ENCODE measurements at places on chromosomes 11 and 22.

GRCh38 chr11:120867988-120868387 is 155.9 kb upstream of the TBCEL start:
- DNase-seq = no peak

DNA sequence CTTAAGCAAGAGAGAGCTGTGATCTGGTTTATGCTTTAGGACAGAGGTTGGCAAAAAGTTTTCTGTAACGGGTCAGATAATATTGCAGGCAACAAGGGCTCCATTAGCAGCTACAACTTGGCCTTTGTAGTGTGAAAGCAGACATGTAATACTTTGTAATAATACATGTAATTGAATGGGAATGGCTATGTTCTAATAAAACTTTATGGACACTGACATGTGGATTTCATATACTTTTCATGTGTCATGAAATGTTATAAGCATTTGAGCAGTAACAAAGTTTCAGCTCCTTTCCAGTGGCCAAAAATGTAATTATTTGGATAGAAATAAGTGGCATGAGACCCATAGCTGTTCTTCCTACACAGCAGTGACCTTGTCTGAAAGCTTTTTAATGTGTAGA is 3.1 kb downstream of the DYNC2H1 start:
- no peak for DNase-seq

DNA sequence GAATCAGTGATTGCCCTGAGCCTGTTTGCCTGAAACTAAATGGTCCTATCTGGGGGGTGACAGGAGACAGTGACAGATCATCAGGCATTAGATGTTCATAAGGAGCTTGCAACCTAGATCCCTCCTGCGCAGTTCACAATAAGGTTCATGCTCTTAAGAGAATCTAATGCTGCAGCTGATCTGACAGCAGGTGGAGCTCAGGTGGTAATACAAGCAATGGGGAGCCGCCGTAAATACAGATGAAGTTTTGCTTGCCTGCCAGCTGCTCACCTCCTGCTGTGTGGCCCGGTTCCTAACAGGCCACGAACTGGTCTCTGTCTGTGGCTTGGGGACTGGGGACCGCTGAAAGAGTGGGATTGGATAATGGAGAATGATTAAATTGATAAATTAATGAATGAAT is 14.0 kb downstream of the NOX4 start:
- peak; percentile 2 for DNase-seq

- no peak for DNase-seq
These were observed 3.3 kb downstream of the PCF11 start for GRCh38 chr11:83159902-83160865.

DNA sequence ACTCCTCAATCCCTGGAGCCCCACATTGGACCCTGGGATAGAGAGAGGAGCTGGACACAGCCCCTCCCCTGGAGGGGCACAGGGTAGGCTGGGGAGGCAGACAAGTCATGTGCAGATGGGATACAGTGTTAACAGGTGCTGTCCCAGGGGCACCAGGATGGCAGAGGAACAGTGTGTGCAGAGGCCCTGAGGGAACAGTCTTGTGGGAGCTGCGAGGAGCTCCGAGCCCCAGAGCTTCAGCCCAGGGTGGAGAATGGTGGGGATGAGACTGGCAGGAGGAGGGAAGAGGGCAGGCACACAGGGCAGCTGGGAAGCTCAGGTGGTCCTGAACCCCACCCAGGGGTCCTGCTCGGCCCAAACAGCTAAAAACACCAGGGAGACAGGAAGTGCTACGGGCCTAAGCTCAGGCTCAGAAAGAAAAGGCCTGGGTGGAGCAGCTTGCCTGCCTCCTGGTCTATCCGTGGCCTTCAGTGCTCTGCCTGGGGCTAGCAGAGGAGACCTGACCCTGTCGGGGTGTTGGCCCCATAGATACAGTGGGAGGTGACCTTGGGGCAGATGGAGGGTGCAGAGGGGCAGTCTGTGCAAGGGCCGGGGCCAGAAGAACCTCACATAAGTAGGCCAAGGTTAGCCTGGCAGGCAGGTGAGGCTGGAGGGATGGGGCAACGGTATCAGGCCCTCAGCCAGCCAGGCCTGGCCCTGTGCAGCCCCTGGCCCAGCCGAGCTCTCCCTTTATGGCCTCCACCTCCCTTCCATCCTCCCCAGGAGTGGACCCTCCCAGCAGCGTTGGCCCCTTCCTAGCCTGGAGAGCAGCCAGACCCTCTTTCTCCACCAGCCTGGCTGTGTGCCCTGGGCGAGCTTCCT is 15.4 kb downstream of the CAPN5 start:
- DNase-seq = no peak

GRCh38 chr11:6693342-6694228 is 10.4 kb upstream of the MRPL17 start:
- DNase-seq = peak; percentile 54

GRCh38 chr11:35974882-35975589 is 31.2 kb downstream of the LDLRAD3 start:
- no peak for DNase-seq

DNA sequence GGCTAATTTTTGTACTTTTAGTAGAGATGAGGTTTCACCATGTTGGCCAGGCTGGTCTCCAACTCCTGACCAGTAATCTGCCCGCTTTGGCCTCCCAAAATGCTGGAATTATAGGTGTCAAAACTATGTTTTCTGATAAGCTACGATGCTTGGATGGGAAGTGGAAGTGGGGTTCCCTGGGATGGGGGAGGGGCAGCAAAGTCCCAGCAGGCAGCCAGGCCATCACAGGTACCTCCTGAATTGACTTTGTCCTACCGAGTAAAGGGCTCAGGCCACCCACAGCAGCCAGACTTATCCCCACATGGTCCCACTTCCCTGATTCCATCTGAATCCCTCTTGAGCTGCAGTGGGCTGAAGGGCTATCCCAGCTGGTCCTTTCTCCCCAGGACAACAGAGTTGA is 6.9 kb downstream of the FTH1 start:
- DNase-seq = no peak

DNA sequence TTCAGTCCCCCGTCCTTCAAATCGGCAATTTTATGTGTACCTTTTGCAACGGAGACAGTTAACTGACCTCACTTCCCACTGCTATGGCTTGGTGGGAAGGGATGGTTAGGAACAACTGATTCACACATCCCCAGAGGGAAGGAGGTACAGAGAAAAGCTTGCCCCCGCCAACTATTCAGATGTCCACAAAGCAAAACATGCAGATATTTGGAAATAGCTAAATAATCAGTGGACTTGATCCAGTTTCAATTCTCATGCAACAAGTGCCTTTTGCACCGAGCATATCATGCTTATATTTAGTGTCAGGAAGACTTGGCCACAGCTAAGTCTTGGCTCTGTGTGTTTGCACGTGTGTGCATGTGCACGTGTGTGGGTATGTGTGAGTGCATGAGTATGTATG is 144.6 kb downstream of the SNX19 start:
- no peak for DNase-seq

- DNase-seq = peak; percentile 3
These were observed 283.0 kb downstream of the DDX10 start for GRCh38 chr11:108947654-108948570.

DNA sequence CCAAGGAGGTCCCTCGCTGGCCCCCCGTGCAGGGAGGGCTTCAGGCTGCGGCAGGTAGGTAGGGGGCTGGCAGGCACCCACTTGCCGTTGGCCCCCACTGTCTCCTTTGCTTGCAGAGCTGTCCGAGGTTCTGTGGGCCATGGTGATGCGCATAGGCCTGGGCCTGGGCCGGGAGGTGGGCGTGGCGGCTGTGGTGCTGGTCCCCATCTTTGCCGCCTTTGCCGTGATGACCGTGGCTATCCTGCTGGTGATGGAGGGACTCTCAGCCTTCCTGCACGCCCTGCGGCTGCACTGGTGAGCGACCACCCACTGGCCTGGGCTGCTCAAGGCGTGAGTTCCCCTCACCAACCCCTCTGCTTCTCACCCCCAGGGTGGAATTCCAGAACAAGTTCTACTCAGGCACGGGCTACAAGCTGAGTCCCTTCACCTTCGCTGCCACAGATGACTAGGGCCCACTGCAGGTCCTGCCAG is 11.6 kb downstream of the TCIRG1 start:
- no peak for DNase-seq

DNA sequence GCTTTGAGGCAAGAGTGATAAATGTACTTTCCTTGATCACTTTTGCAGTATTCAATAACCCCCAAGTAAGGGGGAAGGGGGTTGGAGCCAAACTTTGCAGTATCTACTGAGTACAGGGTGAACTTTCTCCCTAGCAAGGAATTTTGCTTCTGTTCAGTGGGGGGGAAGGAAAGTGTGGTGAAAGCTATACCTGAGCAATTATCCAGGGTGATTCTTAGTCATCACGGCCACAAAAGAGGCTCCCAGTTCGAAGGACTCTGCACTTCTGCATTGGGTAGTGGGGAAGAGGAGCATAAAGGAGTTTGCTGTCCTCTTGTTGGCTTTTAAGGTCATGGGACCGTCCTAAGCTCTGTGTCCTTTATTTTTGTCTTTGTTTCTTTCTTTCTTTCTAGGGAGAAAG is 346.5 kb upstream of the SYN3 start:
- DNase-seq = no peak

- DNase-seq = peak; percentile 41
These were observed 43.2 kb downstream of the PANX1 start for GRCh38 chr11:94171693-94172440.

DNA sequence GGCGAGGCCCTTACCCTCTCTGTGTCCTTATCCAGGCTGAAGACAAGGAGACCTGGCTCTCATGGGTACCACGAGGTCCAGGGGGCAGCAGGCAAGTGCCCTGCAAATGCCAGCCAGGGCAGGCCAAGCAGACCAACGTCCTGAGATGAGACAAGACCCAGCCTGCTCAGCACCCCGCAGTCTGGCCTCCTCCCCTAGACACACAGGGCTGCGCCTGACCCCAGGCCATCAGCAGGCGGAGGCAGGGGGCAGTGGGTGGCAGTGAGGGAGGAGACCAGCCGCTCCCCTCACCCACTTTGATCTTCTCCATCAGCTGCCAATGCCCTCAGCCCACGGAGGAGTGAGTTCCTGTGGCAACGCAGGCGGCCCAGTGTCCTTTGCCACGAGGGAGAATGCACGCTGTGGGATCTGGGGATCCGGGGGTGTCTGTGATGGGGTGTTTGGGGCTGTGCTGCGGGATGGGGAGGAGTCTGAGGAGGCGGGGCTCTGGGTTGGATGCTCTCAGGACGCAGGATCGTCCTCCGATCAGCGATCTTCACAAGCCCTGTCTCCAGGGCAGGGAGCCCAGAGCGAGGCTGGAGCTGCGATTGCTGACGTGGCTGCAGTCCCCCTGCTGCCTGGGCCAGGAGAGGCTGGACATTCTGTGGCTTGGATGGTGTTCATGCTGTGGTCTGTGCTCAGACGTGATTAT is 30.5 kb upstream of the PPARA start:
- no peak for DNase-seq

- DNase-seq = no peak
These were observed 92.6 kb upstream of the GAL start for GRCh38 chr11:68591719-68592118.

GRCh38 chr11:121241343-121242211 is 51.0 kb upstream of the SC5D start:
- DNase-seq = no peak

GRCh38 chr22:25908755-25909154 is 166.8 kb downstream of the MYO18B start:
- DNase-seq = no peak

GRCh38 chr11:35539781-35540281 is 14.4 kb upstream of the PAMR1 start:
- no peak for DNase-seq

DNA sequence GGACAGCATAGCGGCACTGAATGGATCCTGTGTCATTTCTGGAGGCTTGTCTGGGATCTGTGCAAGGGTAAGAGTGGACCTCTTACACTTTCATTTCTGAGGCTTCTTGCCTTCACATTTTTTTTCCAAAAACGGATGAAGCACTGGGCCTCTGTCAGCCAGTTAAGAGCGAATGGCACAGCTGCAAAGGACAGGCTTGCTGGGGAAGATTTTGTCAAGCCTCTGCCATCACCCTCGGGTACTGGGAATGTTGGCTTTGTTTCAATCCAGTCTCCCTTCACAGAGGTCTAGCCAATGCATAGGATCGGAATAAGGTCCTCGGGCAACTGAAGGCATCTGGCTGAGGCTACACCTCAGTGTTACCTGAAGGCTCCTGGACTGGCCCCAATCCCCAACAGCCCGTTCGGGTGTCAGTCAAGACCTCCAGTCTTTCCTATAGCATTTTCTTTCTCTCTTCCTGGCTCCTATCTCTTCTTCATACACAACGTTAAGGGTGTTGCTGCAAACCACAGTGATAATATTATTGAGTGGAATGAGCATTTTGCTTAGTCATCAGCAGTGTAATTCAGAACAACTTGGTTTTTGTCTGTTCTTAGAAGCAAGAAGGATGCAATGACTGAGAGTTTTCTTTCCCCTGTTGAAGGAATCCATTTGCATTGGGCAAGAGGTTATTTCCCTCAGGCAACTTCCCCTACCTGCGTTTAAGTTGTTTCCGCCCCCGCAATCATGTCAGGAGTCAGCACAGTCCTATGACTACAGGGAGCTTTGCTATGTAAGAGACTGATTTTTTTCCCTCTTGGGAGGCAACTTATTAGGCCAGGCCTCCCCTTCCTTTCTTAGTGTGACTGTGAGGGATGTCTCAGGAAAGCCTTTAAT is 22.8 kb downstream of the NPAT start:
- DNase-seq = no peak

DNA sequence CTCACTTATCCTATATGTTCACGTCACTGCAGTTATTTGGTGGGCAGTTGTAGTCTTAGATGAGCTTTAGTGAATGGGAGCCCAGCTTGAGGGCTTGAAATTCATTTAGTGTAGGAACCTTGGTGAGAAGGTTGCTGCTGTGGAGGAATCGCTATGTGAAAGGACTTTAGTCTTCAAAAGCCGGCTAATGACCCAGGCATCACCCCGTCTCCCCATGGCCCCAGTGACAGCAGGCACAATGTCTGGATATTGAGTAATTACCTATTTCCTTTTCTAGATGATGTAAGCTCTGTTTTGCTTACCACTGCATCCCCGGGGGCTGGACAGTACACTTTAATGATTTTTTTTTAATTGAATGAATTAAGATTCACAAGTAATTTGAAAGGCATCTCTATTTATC is 283.2 kb downstream of the ST3GAL4 start:
- no peak for DNase-seq

DNA sequence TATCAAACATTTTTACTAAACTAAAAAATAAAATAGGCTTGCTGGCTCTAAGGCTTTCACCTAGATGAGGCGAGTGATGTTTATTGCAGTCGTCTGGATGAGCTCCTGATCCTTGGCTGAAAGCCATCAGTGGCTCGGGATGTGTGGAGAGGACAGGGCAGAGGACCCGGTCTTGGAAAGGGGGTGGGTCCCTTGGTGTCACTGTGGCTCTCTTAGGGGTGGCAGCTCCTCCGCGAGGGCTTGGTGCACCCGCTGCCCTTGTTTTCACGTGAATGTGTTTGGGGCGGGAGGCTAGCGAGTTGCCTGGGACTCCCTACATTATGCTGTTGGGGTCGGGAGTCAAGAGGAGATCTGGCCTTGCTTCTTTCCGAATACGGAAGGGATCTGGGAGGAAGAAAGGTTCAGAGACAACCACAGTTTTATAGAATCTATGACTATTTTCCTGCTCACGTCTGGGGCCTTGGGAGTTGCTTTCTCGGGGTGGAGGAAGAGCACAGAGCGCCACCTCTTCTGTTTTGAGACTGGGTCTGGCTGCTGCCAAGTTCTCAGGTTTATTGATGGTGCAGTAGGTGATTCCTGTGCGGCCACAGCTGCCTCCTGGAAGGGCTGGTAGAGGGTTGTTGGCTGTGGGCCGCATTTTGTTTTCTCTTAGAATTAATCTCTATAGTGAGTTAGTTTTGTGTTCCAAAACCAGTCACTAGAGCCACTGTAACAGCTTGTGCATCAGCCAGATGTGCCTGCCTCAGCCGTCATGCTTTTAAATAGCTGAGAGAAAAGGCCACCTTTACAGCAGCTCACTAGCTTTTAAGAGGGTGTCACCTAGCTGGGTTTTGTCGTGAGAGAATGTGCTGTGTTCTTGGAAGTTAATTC is 12.8 kb downstream of the TBC1D22A start:
- no peak for DNase-seq

- DNase-seq = no peak
These were observed 46.0 kb upstream of the PPARA start for GRCh38 chr22:46104170-46104880.

All from ACHN (cell line).